ENCODE measurements at places on chromosomes 7 and 10.

DNA sequence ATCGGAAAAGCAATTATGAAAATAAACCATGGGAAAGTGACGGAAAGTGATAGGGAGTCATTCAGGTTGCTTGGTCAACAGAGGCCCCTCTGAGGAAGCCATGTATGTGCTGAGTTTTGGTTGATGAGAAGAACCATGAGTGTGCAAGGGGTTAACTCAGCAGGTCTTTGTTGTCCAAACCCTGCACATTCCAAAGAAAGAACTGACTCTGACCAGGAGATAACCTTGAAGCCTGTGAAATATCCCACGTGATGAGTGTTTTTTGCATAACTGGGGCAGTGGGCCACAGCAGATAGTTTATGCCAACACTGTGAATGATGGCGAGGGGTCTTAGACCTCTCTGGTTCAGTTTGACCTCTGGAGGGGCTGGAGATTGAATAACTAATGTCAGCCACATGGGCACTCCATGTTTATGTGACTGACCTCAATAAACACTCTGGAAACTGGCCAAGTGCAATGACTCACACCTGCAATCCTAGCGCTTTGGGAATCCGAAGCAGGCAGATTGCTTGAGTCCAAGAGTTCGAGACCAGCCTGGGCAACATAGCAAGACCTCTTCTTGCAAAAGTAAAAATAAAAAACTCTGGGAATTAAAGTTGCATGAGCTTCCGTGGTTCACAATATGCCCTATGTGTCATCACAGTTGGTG is 154.0 kb upstream of the FOXK1 start:
- H3K4me1 ChIP-seq, result no peaks in the 10 kb centered on the region
- DNase-seq, result no peak
- H3K27me3 ChIP-seq, result no peaks in the 10 kb centered on the region
- no peak overlapping the region for H3K4me3 ChIP-seq
- H3K27ac ChIP-seq, result no peak overlapping the region

DNA sequence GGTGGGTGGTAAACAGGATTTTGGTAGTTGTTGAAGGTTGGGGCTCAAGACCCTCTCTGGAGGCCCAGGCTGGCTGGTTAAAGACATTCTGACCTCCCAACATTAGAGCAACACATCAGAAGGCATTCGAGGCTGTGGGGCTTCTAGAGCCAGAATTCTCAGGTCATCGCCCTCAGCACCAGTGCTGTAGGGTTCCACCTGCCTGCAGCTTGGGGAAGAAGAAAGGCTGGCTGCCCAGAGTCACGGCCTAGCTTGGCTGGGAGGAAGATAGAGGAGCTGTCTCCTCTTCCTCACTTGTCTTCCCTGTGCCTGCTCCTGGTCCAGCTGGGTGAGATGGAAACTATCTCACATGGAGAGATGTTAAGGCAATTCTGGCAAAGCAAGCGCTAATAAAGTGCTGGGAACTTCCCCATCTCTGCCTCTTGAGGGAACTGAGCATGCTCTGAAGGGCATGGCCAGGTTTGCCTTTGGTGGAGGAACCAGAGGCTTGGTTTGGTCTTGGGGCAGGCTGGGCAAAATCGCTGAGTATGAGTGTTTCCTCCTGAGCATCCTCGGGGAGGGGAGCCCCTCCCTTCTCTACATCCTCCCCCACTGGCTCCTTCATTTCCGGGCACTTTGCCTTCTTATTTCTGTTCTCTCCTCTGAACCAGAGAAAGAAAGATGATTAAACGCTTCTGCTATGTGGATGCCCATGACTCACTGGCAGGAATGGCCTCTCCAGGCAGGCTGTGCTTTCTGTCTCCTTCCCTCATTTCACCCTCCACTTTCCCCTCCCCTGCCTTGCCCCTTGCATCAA is 509.0 kb upstream of the PODXL start:
- H3K4me3 ChIP-seq, result no peak overlapping the region
- no peaks in the 10 kb centered on the region for H3K27me3 ChIP-seq
- H3K36me3 ChIP-seq, result no peaks in the 10 kb centered on the region
- H3K4me1 ChIP-seq, result no peaks in the 10 kb centered on the region
- no peak overlapping the region for H3K27ac ChIP-seq

DNA sequence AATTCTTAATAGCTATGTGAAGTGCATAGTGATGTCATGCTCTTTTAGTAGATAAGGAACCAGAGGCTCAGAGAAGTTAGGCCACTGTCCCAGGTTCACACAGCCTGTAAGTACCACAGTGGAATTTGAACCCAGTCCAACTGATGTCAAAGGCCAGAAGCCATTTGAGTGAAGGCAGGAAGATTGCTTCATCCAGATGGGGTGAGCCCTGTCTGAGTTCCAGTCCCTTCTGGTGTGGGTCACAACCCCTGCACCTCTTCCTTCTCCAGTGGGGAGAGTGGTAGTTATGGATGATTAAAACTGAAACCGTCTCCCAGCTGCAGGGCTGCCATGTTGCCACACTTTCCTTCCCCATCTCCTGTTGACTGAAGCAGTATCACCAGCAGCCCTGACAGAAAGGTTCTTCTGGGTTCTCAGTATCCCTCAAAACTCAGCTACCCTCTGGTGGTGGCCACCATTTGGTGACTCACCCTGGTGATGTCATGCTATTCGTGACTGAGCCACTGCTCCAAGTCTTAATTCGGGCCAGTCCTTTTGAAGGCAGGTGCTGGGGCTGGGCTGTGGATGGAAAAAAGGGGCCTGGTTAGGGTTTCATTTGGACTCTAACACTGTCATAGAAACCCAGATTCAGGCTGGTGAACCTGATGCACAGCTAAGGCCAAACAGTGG is 1.5 kb upstream of the C10orf95 start:
- no peaks in the 10 kb centered on the region for H3K27me3 ChIP-seq
- H3K4me3 ChIP-seq, result no peak overlapping the region
- peak; percentile 11 for DNase-seq
- peaks cover 12% of the 10 kb centered on the region for H3K36me3 ChIP-seq
- no peak overlapping the region for H3K27ac ChIP-seq

DNA sequence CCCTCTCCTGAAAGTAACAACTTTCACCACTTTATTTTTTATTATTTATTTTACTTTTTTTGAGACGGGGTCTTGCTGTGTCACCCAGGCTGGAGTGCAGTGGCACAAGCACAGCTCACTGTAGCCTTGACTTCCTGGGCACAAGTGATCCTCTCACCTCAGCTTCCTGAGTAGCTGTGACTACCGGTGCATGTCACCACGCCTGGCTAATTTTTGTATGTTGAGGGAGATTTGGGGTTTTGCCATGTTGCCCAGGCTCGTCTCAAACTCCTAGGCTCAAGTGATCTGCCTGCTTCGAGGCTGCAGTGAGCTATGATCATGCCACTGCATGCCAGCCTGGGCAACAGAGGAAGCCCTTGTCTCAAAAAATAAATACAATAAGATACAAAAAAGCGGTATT is 14.9 kb upstream of the SLIT1 start:
- no peak for DNase-seq
- peaks cover 5% of the 10 kb centered on the region for H3K4me1 ChIP-seq
- no peaks in the 10 kb centered on the region for H3K36me3 ChIP-seq
- H3K27me3 ChIP-seq, result no peaks in the 10 kb centered on the region
- no peak overlapping the region for H3K27ac ChIP-seq
- H3K4me3 ChIP-seq, result no peak overlapping the region

DNA sequence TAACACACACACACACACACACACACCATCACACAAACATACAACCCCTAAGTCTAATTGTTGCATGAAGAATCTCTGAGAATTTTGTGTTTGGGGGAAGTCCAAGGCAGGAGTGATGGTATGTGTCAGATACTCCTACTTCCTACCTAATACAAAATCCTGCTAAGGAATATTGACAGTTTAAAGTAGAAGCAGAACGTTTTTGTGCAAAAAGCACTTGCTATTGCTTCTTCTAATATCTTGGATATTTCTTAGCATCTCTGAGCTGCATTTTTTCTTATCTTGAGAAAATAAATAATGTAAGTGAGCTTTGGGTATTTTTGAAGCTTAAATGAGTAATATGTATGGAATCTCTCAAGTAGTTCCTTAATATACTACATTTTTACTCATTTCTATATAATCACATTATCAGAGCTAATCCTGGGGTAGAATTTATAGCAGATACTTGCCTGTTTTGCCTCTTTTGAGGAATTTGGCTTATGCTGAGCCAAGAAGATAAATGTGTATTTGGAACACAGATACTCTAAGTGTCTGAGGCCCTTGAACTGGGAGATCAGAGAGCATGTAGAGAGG is 212.3 kb downstream of the DKK1 start:
- no peaks in the 10 kb centered on the region for H3K27me3 ChIP-seq
- H3K4me1 ChIP-seq, result no peaks in the 10 kb centered on the region
- no peaks in the 10 kb centered on the region for H3K36me3 ChIP-seq
- no peak overlapping the region for H3K27ac ChIP-seq
- H3K4me3 ChIP-seq, result no peak overlapping the region
- DNase-seq, result no peak

- no peaks in the 10 kb centered on the region for H3K27me3 ChIP-seq
- H3K27ac ChIP-seq, result no peak overlapping the region
- H3K4me1 ChIP-seq, result no peaks in the 10 kb centered on the region
Measured at GRCh38 chr10:88138319-88138848, 275.0 kb downstream of the PTEN start.

GRCh38 chr7:84202855-84203254 is 8.3 kb upstream of the SEMA3A start:
- no peak for DNase-seq
- H3K4me1 ChIP-seq, result no peaks in the 10 kb centered on the region
- H3K27me3 ChIP-seq, result no peaks in the 10 kb centered on the region
- no peak overlapping the region for H3K4me3 ChIP-seq

DNA sequence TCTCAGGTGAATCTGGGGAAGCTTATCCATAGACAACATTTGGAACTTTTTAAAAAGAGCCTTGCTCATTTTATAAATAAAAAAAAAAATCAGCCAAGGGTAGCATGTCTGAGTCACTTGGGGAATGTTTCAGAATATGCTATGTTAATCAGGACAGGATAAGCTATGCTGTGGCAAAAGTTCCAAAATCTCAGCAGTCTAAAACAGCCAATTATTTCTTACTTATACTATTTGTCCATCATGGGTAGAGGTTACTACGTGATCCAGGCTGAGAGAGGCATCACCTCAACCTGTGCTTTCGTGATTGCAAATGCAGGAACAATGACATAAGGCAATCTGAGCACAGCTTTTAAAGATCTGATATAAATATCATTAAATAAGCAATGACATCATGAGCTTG is 6.5 kb downstream of the SLC13A1 start:
- no peak overlapping the region for H3K27ac ChIP-seq
- no peak for DNase-seq
- no peaks in the 10 kb centered on the region for H3K4me1 ChIP-seq
- H3K36me3 ChIP-seq, result no peaks in the 10 kb centered on the region
- H3K4me3 ChIP-seq, result no peak overlapping the region
- no peaks in the 10 kb centered on the region for H3K27me3 ChIP-seq

DNA sequence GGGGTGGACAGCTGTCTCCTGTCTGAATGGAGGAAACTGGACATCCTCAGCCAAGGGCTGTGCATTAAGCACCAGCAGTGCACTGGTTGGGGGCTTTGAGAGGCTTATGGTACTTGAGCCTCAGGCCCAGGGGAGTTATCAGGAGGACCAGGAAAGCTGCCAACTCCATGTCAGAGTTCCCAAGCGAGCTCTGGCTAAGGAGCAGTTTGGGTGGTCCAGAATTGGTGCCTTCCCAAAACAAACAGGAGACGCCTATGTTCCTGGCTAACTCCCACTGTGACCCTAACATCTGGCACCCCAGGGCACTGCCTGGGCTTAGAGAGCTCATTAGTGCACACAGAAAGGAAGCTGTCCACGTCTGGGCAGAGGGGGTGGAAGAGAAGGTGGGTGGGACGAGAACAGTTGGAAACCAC is 408.6 kb upstream of the NPVF start:
- no peaks in the 10 kb centered on the region for H3K36me3 ChIP-seq
- no peak overlapping the region for H3K27ac ChIP-seq
- H3K4me1 ChIP-seq, result no peaks in the 10 kb centered on the region
- no peak for DNase-seq
- no peaks in the 10 kb centered on the region for H3K27me3 ChIP-seq

DNA sequence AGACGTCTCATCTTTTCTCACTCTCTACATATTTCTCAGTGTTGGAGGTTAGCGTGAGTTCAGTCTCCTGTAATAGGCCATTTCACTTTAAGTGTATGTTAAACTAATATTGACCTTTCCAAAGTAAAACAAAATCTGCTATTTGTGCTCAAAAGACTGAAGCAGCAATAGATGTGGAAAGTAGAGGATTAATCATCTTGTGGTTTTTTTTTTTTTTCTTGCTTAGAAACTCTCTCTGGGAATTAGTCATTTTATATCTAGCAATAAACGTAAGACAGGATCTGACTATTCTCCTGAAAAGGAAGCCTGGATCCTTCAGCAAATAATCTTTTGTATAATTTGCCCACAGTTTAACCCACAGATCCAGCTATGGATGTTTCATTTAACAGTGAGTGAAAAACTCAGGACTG is 81.7 kb downstream of the NRP1 start:
- H3K4me3 ChIP-seq, result no peak overlapping the region
- H3K27ac ChIP-seq, result no peak overlapping the region
- H3K4me1 ChIP-seq, result peaks cover 16% of the 10 kb centered on the region
- no peak for DNase-seq

All from effector memory CD4-positive, alpha-beta T cell (primary cell).